Substantia nigra (tissue), 51 donors: ENCODE measurements at places on chromosomes 11 and 22.

- DNase-seq: no peak
Observed at GRCh38 chr22:49845241-49845640, 8.4 kb upstream of the ZBED4 start.

- no peak for DNase-seq
Observed at GRCh38 chr22:49583341-49583740, 244.3 kb downstream of the BRD1 start.

GRCh38 chr22:20619045-20619892 is 111.9 kb downstream of the MED15 start:
- no peak for DNase-seq

DNA sequence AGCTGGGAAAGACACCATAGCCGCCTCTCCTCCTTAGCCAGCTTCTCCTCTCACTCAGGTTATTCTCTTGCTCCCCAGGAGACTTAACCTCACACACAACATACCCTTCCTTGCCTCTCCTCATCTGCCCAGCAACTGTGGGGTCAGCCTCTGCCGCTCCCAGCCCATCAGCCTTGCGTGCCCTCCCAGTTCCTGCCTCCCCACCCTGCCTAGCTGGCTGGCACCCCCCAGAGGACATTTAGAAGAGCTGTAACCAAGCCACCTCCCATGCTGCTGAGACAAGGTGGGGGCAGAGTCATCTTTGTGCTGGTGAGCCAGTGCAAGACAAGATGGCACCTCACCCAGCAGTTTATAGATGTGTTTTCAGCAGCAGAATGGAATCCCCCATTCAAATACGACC is 38.2 kb downstream of the TOM1 start:
- no peak for DNase-seq

DNA sequence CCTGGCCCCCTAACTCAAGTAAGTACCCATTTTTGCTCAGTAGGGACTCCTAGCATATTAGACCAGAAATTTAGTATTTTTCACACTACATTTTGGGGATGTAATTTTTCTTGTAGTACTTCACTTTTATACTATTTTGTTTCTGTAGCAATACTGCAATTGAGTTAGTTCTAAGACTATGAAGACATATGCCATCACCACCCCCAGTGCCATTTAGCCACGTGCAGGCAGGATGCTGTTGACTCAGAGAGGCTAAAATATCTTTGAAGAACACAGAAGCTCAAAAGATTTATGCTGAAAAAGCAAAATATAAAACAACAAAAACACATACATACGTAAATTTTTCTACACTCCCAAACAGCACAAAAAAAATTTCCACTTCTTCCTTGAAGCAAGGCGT is 29.1 kb upstream of the DLAT start:
- DNase-seq: no peak

GRCh38 chr11:76212086-76213035 is 6.1 kb upstream of the WNT11 start:
- DNase-seq: no peak

DNA sequence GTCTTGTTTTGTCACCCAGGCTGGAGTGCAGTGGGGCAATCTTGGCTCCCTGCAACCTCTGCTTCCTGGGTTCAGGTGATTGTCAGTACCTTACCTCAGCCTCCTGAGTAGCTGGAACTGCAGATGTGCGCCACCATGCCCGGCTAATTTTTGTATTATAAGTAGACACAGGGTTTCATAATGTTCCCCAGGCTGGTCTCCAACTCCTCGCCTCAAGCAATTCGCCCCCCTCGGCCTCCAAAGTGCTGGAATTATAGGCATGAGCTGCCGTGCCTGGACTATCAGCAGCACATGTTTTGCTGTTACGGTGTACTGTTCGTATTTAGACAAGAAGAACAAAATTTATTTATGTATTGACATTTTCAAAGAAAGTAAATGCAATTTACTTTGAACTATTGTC is 34.8 kb downstream of the RAB39A start:
- no peak for DNase-seq

DNA sequence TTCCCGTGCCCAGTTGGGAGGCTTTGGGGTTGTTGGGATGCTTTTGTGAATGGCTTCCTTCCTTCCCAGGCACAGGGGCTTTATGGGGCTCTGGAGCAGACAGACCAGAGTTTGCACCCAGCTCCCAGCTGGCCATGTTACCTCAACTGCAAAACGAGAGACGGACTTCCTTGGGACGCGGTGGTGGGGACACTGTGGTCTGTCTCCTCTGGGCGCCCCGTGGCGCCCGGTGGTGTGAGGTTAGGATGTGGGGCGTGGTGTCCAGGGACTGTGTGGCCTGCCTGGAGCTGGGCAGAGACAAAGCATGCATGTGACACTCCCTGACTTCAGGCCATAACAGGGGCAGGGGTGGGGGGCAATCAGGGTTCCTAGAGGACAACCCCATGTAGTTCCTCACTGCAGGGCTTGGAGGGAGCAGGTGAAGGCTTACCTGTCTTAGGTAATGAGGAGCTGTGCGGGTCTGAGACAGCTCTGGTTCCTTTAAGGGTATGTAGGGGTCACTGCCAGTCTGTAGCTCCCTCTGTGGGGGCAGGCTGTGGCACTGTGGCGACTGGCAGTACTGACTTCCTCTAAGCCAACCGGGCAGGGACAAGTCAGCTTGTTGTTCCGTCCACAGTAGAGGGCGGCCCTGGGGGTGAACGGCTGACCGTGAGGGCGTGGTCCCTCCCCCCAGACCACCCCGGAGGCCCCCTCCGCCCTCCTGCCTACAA is 14.4 kb downstream of the KCNQ1 start:
- DNase-seq: no peak

GRCh38 chr11:16891964-16892363 is 122.2 kb downstream of the PLEKHA7 start:
- DNase-seq: no peak

GRCh38 chr11:13188179-13188578 is 89.4 kb upstream of the BMAL1 start:
- DNase-seq: no peak

DNA sequence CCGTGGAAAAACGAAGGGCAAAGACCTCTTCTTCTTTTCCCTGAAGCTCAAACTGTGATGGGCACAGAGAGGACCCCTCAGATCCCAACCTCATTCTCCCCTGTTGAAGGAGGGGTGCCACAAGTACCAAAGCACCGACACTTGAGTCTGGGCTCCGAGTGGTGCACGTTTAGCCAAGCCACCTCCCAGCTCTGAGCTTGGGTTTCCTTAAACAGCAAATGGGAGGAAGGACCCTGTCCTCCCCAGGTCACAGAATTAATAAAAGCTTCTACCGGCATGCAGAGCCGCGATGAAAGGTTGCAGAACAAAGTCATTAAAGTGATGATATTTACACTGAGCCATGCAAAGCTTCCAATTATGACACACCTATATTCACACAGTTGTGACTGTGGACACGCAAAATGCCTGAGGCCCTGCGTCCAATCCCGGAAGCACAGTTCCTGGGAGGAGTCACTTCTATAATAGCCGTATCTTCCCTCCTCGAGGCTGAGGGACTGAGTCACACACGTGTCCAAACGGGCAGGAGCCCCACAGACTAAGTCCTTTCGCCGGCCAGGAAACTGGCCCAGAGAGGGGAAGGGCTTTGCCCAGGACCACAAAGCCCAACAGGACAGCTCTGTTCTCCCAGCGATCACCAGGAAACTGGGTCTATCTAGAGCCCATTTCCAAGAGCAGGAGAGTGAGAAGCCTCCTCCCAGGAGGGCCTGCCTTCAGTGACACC is 922 bp upstream of the CSNK1E start:
- no peak for DNase-seq

GRCh38 chr11:22392561-22392960 is 54.4 kb downstream of the SLC17A6 start:
- DNase-seq: no peak

DNA sequence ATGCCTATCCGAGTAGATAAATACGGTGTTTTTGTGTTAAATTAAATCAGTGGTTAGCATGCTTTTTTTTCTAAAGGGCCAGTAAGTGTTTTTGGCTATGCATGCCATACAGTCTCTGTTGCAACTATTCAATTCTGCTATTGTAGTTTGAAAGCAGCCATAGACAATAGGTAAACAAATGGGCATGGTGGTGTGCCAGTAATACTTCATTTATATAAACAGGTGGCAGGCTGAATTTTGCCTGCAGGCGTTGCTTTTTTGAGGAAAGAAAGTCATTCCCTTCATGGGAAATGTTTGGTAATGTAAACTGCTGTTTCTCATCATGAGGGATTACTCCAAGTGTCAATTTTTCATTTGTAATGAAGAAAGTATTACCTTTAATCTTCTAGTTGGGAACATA is 106.5 kb downstream of the TMEM135 start:
- DNase-seq: no peak

DNA sequence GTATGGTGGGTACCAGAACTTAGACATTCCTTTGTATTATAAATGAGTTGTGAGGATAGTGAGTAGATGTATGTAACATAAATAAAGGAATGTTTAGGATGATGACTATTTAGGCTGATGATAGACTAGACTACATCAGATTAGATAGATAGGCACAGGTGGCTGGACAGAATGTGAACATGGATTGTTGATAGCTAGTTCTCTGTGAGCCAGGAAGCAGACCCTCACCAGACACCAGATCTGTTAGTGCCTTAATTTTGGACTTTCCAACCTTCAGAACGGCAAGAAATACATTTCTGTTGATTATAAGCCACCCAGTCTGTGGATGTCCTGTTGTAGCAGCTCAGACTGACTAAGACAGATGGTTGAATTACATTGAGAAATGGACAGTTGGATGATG is 99.4 kb downstream of the SWAP70 start:
- no peak for DNase-seq

- no peak for DNase-seq
Observed at GRCh38 chr11:68014157-68014946, 4.2 kb downstream of the ALDH3B1 start.

DNA sequence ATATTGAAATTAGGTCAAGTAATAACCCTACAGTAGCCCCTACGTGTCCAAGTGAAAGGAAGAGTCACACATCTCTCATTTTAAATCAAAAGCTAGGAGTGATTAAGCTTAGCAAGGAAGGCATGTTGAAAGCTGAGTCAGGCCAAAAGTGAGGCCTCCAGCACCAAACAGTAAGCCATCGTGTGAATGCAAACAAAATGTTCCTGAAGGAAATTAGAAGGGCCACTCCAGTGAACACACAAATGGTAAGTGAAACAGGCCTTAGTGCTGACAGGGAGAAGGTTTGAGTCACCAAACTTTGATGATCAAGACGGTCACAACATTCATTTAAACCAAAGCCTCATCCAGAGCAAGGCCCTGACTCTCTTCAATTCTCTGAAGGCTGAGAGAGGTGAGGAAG is 127.2 kb downstream of the SHANK2 start:
- no peak for DNase-seq
